ENCODE measurements at places on chromosomes 3 and 15. TPM values are rescaled to one million over a fixed set of nuclear protein-coding genes. Genes with fewer than 3 reads are reported as not detected.

The GOLGA8T gene
- polyA plus RNA-seq = not detected

The DMXL2 gene
- 7.1 TPM for polyA plus RNA-seq

The CD96 gene
- polyA plus RNA-seq = 0.10 TPM

The PLCB2 gene
- 7.2 TPM for polyA plus RNA-seq

The C3orf85 gene
- polyA plus RNA-seq = 0.82 TPM

The ZNF660 gene
- polyA plus RNA-seq = 1.1 TPM

The CIDEC gene
- 1.1 TPM for polyA plus RNA-seq

The TUSC7 gene
- not detected for polyA plus RNA-seq

The ADAMTSL3 gene
- 18.3 TPM for polyA plus RNA-seq

The GXYLT2 gene
- 1.9 TPM for polyA plus RNA-seq

The KCNAB1 gene
- 12.9 TPM for polyA plus RNA-seq

The MUC20 gene
- polyA plus RNA-seq = 2.9 TPM

The PLA2G4D gene
- not detected for polyA plus RNA-seq

The INSYN1 gene
- 3.4 TPM for polyA plus RNA-seq

The ANKRD34C gene
- not detected for polyA plus RNA-seq

The EPB42 gene
- not detected for polyA plus RNA-seq

The TSC22D2 gene
- 10.6 TPM for polyA plus RNA-seq

The ZNF620 gene
- polyA plus RNA-seq = 12.3 TPM

The CASR gene
- not detected for polyA plus RNA-seq

The ISLR2 gene
- polyA plus RNA-seq = 1.5 TPM

The ADCY5 gene
- polyA plus RNA-seq = 16.3 TPM

The ELP6 gene
- 29.3 TPM for polyA plus RNA-seq

The RTP3 gene
- polyA plus RNA-seq = not detected

The ADAM10 gene
- 22.3 TPM for polyA plus RNA-seq

The SLC27A2 gene
- 2.1 TPM for polyA plus RNA-seq

The GREM1 gene
- under 0.01 TPM for polyA plus RNA-seq

The NAA50 gene
- polyA plus RNA-seq = 30.6 TPM

The UNC13C gene
- 0.18 TPM for polyA plus RNA-seq

The MB21D2 gene
- 5.3 TPM for polyA plus RNA-seq

The PIGB gene
- polyA plus RNA-seq = 27.1 TPM

The FOXP1 gene
- polyA plus RNA-seq = 33.1 TPM

The DNAJA4 gene
- polyA plus RNA-seq = 12.0 TPM
